Activated CD4-positive, alpha-beta memory T cell treated with anti-CD3 and anti-CD28 coated beads, Interleukin-2, amount 10 ng/mL, durations not matched to agents 7 days and 5 days (primary cell): ENCODE measurements at places on chromosomes 6 and 20. TPM values are rescaled to one million over a fixed set of nuclear protein-coding genes. Genes with fewer than 3 reads are reported as not detected.

Gene PDE10A
- total RNA-seq = not detected

- DNase-seq = no peak
Measured at GRCh38 chr6:16344756-16345155, 106.4 kb downstream of the GMPR start.

DNA sequence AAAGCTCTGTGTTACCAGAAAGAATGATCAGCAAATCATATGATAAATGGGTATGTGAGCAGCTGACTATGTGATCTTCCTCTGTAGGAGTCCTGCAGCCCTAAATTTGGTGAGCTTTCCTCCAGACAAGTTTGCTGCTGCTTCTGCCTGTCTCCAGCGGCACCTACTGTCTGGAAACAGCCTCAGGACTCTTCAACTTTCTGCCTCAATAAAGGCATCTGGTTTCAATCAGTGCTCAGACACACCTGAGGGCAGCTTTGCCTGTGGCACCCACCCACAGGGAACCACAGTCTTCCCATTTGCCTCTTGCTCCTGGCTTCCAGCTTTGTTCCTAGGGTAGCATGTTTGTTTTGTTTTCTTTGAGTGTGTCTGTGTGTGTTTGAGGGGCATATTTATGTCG is 727.9 kb upstream of the MAN1A1 start:
- DNase-seq = no peak

DNA sequence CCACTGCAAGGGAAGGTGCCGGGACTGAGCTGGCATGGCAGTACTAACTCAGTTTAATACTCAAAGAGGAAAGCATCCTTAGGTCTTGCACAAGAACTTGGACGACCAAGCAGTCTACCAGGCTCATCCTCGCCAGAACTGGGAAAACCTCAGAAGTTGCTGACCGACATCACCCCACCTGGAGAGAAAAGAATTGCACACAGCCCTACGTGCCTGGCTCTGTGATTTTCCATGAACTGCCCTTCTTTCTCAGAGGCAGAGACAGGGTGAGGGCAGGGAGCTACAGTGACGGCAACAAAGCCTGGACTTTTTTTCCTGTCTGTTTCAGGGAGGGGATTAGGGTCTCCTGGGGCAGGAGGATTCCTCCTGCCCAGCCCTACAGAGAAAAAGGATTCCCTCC is 8.0 kb downstream of the JAG1 start:
- DNase-seq = no peak
